IgD-negative memory B cell (primary cell): ENCODE measurements at places on chromosomes 2 and 18. TPM values are rescaled to one million over a fixed set of nuclear protein-coding genes. Genes with fewer than 3 reads are reported as not detected.

The CCDC74B gene
- polyA plus RNA-seq, result not detected

The TTC21B gene
- 5.5 TPM for polyA plus RNA-seq

The CNDP1 gene
- polyA plus RNA-seq, result not detected

The ABCG5 gene
- not detected for polyA plus RNA-seq

The FAM237A gene
- polyA plus RNA-seq, result not detected

The TWIST2 gene
- not detected for polyA plus RNA-seq

The CREG2 gene
- polyA plus RNA-seq, result 0.06 TPM

The TUBA3E gene
- not detected for polyA plus RNA-seq

The PARD6G gene
- not detected for polyA plus RNA-seq

The CNTNAP5 gene
- polyA plus RNA-seq, result not detected

The SPP2 gene
- not detected for polyA plus RNA-seq

The SS18 gene
- 30.9 TPM for polyA plus RNA-seq

The ZSWIM2 gene
- polyA plus RNA-seq, result not detected

The PPP4R3B gene
- 59.4 TPM for polyA plus RNA-seq

The LPIN1 gene
- 17.3 TPM for polyA plus RNA-seq

The HMSD gene
- polyA plus RNA-seq, result not detected

The CAVIN2 gene
- polyA plus RNA-seq, result 4.8 TPM

The ZEB2 gene
- polyA plus RNA-seq, result 51.5 TPM

The IL1R2 gene
- polyA plus RNA-seq, result not detected

The PCBP1 gene
- polyA plus RNA-seq, result 123 TPM

The MYL1 gene
- polyA plus RNA-seq, result not detected

The FASTKD1 gene
- polyA plus RNA-seq, result 15.1 TPM

The CLEC4F gene
- polyA plus RNA-seq, result not detected

The ADD2 gene
- 17.3 TPM for polyA plus RNA-seq
